ENCODE measurements at places on chromosomes 5 and 9.

DNA sequence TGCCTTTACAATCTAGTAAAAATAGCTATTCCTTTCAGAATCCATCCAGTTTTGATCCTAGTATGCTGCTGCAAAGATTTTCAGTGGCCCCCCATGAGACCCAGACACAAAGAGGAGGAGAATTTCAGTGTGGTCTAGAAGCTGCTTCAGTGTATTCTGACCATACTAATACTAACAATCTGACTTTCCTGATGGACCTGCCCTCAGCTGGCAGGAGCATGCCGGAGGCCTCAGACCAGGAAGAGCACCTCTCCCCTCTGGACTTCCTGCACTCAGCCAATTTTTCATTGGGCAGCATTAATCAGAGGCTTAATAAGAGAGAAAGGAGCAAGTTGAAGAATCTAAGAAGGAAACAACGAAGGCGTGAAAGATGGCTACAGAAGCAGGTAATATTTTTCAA, 48.5 kb downstream of the RNF180 start:
- no peak for DNase-seq

DNA sequence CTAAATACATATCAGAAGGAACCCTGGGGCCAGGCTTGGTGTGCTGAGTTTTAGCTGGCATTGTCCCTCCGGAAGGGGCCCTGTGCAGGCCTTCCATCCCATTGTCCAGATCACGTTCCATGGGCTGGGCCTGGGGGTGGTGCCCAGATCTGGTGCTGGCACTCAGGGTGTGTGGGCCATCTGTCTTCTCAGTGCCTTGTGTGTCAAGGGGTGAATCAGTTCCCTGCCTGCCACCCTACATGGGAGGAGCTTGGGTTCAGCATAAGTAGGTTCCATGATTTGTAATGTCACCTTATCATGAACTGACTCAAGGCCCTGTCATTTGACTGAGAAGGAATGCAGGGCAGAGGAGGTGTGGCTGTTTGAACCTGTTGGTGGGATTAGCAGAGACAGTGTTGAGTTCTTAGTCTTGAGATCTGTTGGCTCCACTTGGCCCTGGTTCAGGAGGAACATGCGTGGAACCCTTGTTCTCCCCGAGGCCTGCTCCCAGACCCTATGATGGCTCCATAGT, 176.8 kb downstream of the MACROH2A1 start:
- DNase-seq, result no peak

DNA sequence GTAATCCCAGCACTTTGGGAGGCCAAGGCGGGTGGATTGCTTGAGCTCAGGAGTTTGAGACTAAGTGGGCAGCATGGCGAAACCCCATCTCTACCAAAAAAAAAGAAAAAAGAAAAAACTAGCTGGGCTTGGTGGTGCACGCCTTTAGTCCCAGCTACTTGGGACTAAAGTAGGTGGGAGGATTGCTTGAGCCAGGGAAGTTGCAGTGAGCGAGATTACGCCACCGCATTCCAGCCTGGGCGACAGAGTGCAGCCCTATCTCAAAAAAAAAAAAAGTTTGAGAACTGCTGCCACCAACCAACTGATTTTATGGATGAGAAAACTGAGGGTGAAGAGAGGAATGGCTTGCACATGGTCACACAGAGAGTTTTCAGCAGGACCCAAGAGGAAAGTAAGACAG, 175.1 kb downstream of the DOCK8 start:
- DNase-seq, result no peak

DNA sequence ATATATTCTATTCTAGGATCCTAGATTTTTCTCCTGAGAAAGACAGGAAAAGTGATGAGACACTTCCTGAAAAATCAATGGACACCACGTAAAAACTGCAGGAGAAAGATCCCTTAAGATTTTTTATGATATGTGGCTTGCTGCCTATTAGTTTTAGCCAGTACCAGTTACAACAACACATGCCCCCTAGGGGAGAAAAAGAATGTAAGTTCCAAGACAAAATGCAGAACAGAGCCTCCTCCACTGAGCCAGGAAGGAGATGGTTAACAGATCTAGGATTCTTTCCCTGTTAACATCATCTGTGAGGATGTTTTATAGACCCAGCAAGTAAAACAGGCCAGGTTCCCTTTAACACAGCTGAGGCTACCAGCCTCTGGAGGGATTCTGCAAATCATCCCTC, 574.7 kb downstream of the TLE4 start:
- peak; percentile 67 for DNase-seq

DNA sequence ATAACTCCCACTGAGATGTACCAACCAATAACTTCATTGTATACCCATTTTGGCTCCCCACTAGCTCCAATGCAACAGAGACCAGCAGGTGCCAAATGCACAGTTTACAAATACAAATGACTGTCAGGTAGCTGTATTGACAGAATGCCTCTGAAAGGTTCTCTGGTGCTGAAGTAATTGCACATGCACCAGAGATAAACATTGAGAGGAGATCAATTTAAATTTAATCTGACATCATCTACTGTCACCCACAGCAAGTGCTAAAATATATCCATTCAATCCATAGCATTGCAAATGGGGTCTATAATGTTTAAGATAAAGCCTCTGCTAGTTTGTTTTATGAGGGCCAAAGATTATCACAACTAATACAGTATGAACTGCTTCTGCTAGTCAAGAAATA, 80.2 kb downstream of the STX17 start:
- DNase-seq, result no peak
